Right ventricle myocardium superior (tissue), 1 donor: ENCODE measurements at places on chromosomes 7 and 10.

- DNase-seq: no peak
Observed at GRCh38 chr10:133056651-133057178, 31.0 kb upstream of the ADGRA1 start.

DNA sequence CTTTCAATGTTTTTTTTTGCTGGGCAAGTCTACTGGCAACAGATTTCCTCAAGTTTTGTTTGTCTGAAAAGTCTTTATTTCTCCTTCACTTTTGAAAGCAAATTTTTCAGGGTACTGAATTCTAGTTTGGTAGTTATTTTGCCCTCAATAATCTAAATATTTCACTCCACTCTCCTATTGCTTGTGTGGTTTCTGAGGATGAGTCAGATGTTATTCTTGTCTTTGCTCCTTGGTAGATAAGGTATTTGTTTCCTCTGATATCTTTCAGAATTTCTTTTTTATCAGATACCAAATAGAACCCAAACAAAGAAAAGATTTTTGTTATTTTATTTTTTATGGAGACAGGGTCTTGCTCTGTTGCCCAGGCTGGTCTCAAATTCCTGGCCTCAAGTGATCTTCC lies 99.2 kb upstream of the MALRD1 start:
- DNase-seq: no peak

DNA sequence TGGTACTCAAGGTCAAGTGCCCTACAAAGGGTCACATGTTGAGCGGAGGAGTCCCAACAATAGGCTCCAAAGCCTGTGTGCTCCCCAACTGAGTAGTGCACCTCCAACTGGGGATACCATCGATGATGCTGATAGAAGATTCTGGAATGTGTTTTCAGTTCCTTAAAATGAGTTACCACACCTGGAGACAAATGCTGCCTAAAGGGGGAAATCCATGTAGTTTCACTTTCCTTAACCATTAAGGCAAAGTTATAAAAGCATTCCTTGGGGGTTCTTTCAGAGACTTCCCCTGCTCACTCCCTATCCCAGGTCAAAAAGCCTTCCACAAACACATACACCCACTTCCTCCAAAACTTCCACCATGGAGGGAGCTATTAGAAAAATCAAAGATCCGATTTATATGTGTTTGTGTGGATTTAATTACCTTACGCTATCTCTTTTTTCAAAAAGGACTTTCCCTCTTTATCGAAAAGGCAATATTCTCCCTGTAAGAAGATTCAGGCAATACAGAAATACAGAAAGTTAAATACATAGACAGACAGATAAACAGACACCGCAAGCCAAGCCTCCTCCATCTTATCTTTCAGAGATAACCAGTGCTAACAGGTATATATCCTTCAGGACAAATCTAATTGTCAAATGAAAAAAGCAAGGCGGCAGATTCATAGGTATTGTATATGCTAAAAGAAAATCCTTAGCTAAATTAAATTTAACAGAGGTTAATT lies 135.9 kb upstream of the ASAH2 start:
- no peak for DNase-seq

DNA sequence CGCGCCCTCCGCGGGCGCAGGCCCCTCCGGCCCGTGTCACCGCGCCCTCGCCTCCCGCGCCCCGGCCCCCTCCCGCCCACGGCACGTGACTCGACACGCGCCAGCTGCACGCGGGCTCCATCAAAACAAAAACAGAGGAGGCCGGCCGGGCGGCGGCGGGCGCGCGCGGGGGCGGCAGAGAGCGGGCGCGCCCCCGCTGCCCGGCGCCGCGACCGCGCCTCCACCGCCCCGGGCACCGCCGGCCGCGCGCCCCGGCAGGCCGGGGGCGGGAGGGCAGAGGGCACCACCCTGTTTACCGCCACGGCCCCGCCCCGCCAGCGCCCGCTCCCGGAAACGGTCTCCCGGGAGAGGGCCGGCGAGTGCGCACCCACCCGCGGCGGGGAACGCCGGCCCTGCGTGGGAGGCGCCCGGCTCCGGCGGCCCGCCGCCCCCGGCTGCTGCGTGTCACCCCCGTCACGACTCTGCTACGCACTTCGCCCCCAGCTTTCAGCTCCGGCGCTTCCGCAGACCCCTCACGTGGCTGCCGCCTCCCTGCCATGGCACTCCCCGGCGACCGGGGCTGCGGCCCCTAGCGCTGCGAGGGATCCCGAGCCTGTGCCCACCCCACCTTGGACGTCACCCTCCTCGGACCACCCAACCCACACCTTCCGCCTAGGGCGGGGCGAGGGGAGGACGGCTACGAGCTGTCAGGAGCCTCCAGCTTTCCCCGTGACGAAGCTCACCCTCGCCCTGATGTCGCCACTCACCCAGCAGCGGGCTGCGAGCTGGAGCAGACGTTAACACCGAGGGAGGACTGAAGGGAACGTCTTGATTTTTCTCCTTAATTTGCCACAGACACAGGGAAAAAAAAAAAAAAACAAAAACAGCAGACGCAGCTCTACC lies 221.6 kb upstream of the MKLN1 start:
- DNase-seq: peak; percentile 89

DNA sequence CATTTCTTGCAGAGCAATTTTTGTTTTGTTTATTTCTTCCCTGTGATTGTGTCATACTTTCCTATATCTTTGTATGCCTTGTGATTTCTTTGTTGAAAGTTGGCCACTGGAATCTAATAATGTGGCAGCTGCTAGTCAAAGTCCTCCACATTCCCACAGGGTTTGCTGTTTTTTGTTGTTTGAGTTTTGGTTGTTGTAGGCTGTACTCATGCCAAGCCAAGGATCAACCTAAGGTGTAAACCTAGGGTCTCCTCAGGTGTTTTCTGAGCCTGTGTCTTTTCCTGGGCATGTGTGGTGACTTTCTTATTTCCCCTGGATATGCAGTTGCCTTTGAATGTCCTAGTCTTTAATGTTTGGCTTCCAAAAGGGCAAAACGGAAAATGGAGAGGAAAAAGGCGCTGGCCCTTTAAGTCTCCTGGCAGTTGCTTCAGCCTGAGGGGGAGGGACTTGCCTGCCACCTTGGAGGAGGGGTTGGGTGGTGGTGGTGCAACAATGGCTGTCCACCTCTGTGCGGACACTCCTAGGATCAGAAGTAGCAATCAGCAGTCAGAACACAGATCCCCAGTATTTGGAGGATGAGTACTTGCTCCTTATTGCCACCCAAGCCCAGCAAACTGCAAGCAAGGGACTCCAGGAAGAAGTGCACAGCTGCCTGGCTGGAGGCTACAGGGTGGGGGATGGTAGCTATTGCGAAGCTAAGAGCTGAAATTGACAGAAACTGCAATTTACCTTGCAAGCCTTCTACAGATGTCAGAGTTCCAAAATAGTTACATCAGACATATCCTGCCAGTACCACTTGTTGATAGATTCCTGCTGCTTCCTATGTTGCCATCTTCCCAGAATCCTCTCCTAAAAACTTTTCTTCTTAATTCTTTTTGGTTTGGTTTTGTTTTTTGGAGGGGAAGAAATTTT lies 5.6 kb upstream of the ZNF518A start:
- no peak for DNase-seq

DNA sequence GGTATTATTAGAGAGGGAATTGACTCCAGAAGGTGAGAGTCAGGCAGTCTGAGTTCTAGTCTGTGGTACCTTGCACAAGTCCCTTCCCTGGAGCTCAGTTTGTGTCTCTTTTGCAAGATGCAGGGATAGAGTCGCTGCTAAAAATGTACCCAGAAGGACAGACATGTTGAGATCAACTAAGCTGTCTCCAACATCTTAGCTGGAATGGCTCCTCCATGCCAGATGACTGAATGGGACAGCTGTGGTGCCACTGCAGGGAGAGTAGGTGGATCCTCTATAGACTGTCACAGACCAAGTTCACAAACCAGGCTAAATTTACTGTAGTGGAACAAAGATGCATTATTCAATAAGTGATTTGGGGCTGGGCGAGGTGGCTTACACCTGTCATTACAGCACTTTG lies 120.1 kb downstream of the NEURL1 start:
- no peak for DNase-seq

GRCh38 chr7:102272075-102272916 lies 14.4 kb upstream of the SH2B2 start:
- DNase-seq: peak; percentile 91

GRCh38 chr7:24135003-24135817 lies 148.8 kb upstream of the NPY start:
- no peak for DNase-seq

- DNase-seq: no peak
Observed at GRCh38 chr10:74502963-74503608, 323.3 kb upstream of the KAT6B start.

GRCh38 chr7:1400371-1400770 lies 58.9 kb downstream of the MICALL2 start:
- DNase-seq: no peak

GRCh38 chr7:125193263-125193662 lies 263.6 kb upstream of the POT1 start:
- DNase-seq: no peak

DNA sequence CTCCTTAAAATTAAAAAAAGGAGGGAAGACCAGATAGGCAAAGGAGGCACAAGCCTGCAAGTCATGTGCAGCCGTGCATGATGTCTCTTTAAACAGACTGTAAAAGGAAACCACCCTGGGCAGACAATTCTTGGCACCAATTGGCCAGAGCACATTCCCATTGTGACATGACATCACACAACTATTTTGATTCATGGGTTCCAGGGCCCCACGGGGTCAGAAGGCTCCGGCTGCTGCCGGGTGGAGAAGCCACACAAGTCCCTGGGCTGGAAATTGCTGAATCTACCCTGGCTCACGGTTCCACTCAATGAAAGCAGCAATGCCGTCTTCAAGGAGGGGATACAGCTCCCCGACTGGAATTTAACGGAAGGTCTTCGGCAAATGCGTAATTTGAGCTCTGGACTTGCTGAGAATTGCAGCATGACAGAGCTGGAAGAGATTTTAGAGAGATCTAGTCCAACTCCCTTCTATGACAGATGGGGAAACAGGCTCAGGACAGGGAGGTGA lies 140.5 kb downstream of the PRKAG2 start:
- peak; percentile 78 for DNase-seq

DNA sequence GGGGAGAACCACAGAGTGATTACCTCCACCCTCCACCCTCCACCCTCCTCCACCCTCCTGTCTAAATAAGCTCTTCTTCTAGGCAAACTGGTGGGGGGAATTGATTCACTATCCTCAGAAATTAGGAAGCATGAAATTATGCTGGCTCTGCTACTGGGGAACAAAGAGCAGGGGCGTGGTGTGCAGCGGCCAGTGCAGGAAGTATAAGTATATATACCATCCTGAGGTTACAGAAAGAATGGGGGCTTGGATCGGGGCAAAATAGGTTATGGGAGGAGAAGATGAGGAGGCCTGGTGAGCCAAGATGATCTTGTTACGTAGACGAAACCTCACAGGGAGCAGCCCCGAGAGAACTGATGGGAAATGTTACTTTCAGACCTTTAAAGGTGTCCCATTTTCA lies 49.1 kb downstream of the SYPL1 start:
- DNase-seq: no peak

GRCh38 chr10:24446739-24447138 lies 237.8 kb downstream of the KIAA1217 start:
- no peak for DNase-seq

- no peak for DNase-seq
Observed at GRCh38 chr7:92968502-92968901, 132.1 kb upstream of the CDK6 start.

- no peak for DNase-seq
Observed at GRCh38 chr7:256981-257646, 32.9 kb upstream of the FOXL3 start.

- no peak for DNase-seq
Observed at GRCh38 chr7:110944966-110945644, 145.8 kb upstream of the LRRN3 start.

- no peak for DNase-seq
Observed at GRCh38 chr7:90972906-90973550, 291.2 kb upstream of the FZD1 start.

GRCh38 chr7:88147949-88148348 lies 71.9 kb downstream of the SRI start:
- no peak for DNase-seq

DNA sequence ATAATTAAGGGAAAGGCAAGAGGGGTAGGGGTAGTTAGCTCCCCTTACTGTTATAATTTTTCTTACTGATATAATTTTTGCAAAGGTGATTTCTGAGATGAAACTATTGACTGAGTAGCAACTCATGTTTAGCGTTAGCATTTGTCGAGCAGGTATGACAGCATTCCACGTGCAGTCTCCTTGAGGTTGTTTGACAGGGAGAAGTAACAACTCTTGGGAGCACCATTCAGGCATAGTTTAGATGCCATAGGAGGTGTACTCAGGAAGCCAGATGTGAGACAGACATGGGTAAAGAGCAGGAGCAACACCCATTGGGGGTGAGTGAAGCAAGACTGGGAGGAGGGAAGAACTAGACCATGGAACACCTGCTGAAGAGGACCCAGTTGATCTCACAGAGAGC lies 96.6 kb upstream of the KLF6 start:
- no peak for DNase-seq

DNA sequence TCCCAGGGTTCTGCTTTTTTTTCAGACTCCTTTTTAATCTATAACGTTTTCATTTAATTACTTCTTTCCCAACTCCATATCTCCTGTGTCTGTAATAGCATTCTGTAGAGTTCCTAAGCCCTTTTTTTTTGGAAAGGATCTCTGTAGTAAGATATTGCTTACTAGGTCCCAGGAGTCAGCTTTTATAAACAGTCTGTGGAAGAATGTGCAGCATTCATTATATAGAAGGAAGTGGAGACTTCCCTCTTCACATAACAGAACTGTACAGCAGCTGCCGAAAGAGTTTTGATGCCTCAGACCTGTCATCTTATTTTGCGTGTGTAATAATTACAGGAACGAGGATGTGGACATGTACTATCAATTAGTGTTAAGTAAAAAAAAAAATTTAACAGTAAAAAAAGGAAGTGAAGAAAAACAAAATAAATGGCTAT lies 7.4 kb upstream of the STEAP4 start:
- no peak for DNase-seq

- DNase-seq: no peak
Observed at GRCh38 chr7:115015619-115016018, 93.7 kb downstream of the MDFIC start.

DNA sequence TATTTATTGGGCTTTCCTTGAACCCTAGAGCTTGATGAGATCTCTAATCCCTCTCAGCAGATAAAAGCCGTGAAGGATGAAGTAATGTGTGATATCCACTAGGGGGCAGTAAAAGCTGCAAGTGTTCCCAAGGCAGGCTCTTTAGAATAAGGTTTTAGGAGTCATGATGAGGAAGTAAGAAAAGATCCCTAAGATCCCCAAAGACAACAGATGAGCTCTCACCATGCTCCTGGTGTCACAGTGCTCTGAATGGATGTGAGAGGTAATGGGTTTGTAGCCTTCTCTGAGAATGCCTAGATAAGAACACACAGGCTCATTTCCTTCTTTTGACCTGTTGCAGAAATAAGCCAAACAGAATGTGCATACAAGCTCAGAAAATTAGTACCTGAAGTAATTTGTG lies 70.4 kb upstream of the ITPRID1 start:
- DNase-seq: no peak

DNA sequence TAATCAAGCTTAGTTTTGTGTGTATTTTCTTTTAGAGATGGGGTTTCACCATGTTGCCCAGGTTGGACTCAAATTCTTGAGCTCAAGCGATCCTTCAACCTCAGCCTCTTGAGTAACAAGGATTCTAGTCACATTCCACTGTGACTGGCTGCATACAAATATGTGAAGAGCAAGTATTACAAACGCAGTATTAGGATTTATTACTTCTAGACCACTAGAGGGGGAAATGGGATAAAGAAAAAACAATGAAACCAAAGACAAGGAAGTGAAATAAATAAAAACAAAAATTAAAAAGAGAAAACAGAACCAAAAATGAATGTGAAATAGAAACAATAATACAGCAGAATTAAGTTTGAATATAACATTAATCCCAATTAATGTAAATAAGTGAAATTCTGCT lies 308.7 kb downstream of the ANKRD30A start:
- DNase-seq: no peak
